CD14-positive monocyte (primary cell): ENCODE measurements at places on chromosomes 2 and 18. TPM values are rescaled to one million over a fixed set of nuclear protein-coding genes. Genes with fewer than 3 reads are reported as not detected.

DNA sequence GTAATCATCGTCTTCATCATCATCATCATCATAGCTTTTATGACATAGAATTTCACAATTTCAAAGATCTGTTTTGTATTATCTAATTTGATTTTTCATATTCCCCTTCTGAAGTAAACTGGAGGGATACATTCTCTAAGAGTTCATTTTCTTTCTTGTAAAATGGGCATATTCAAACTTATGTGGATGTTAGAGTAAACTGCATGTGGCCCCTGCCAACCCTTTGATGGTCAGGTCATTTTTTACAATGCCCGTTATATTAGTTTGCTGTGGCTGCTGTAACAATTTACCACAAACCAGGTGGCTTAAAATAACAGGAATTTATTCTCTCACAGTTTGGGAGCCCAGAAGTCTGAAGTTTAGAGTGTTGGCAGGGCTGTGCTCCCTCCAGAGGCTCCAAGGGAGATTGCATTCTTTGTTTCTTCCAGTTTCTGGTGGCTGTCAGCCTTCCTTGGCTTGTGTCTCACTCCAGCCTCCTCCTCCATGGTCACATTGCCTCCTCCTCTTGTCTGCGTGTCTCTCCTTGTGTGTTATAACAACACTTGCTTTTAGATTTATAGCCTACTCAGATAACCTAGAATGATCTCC lies 127.5 kb upstream of the MMADHC start:
- no peak overlapping the region for H3K4me3 ChIP-seq
- no peaks in the 10 kb centered on the region for H3K4me1 ChIP-seq
- no peak overlapping the region for H3K27ac ChIP-seq
- DNase-seq = no peak

Gene FBLN7
- polyA plus RNA-seq = not detected

Gene ADCYAP1
- polyA plus RNA-seq = not detected in 2 replicates

GRCh38 chr2:16626497-16626896 lies 39.1 kb downstream of the CYRIA start:
- DNase-seq = peak; percentile 87
- peak overlapping the region; percentile 91 for H3K27ac ChIP-seq
- H3K27me3 ChIP-seq = no peaks in the 10 kb centered on the region
- peak overlapping the region; percentile 53 for H3K4me3 ChIP-seq

DNA sequence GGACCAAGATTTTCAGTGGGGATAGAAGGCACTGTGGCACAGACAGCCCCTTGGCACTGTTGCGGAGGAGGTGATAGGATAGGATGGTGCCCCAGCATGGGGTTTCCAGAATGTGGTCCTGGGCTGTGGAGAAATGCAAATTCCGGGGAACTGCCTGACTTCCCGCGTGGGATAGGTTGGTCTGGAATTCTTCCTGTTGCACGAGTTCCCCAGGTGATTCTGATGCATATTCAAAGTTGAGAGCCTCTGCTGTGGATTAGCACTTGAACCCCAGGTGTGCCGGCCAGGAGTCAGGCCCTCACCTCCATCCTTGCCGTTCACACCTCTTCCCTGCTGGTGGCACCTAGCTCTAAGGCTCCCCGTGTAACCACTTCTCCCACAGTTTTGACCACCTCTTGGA lies 15.5 kb downstream of the NCK2 start:
- H3K4me1 ChIP-seq = peaks cover 22% of the 10 kb centered on the region
- no peaks in the 10 kb centered on the region for H3K36me3 ChIP-seq
- no peak overlapping the region for H3K27ac ChIP-seq
- no peak for DNase-seq
- H3K4me3 ChIP-seq = no peak overlapping the region

- peaks cover 21% of the 10 kb centered on the region for H3K4me1 ChIP-seq
- H3K27me3 ChIP-seq = no peaks in the 10 kb centered on the region
- H3K27ac ChIP-seq = no peak overlapping the region
Observed at GRCh38 chr18:63307551-63308200, 11.9 kb downstream of the BCL2 start.

DNA sequence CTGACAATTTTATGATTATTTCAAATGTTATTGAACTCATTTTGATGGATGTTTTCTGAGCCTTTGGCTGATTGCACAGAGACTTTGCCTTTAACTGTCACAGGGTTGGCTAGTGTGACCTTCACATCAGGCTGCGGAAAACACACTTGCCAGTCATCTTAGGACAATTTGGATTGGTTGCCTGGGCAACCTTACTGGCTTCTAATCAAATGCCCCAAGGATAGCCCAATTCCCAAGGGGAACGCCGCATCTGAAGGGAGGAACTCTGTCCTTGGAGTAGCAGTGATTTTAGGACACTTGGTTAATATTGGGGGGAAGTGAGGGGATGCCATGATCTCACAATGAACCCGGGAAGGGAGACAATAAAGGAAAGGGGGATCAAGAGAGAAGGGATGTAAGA lies 29.5 kb downstream of the OSBPL6 start:
- no peaks in the 10 kb centered on the region for H3K27me3 ChIP-seq
- no peaks in the 10 kb centered on the region for H3K4me1 ChIP-seq
- no peak overlapping the region for H3K27ac ChIP-seq
- no peak overlapping the region for H3K4me3 ChIP-seq

DNA sequence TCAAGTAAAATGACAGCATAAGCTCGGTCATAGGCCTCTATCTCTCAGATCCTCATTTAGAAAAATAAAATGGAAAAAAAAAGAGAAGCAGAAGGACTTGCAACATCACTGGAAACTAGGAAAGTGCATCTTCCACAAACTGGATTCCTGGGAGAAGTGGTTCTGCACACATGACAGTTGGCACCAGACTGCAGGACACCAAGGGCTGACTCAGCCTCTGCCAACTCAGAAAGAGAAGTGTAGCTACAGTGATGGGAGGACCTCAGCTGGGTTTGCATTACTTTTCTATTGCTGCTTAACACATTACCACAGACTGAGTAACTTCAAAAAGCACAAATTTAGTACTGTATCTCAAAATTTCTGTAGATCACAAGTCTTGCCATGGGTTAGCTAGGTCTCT lies 409.5 kb upstream of the GCFC2 start:
- H3K27ac ChIP-seq = no peak overlapping the region
- H3K4me1 ChIP-seq = no peaks in the 10 kb centered on the region
- no peak overlapping the region for H3K4me3 ChIP-seq
- no peaks in the 10 kb centered on the region for H3K27me3 ChIP-seq

Gene ICA1L
- polyA plus RNA-seq = 0.55 and 0.57 TPM in 2 replicates

- H3K4me1 ChIP-seq = peaks cover 39% of the 10 kb centered on the region
- no peaks in the 10 kb centered on the region for H3K36me3 ChIP-seq
- no peaks in the 10 kb centered on the region for H3K27me3 ChIP-seq
Observed at GRCh38 chr2:159613091-159613490, 3.3 kb downstream of the BAZ2B start.

DNA sequence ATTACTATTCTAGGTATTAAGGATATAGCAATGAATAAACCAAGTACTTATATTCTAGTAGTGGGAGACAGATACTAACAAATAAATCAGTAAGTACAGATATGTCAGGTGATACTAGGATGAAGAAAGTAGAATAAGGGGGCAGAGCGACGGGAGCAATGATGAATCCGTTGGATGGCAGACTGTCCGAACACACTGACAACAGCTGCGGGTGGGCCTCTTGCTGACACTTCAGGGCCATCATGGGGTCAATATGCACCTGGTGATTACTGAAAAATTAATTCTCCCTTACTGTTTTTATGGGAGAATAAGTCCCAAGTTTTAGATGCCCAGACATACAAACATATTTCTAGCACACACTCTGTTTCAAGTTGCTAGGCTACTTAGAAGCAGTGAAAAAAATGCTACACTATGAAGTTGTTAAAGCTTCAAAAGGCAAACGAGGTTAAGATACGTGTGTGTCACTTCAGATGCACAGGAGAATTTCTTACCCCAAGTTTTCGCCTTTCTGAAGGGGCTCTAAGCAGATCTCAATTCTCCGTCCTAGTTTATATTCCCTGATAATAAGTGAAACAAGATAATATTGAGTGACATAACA lies 78.7 kb downstream of the USP40 start:
- no peaks in the 10 kb centered on the region for H3K4me1 ChIP-seq
- H3K4me3 ChIP-seq = no peak overlapping the region
- no peaks in the 10 kb centered on the region for H3K27me3 ChIP-seq
- DNase-seq = no peak

Gene GCA
- 441 TPM for polyA plus RNA-seq

GRCh38 chr18:8584798-8585197 lies 24.4 kb upstream of the RAB12 start:
- H3K4me3 ChIP-seq = no peak overlapping the region
- H3K27ac ChIP-seq = no peak overlapping the region
- no peaks in the 10 kb centered on the region for H3K4me1 ChIP-seq
- no peaks in the 10 kb centered on the region for H3K27me3 ChIP-seq
- no peak for DNase-seq
- H3K36me3 ChIP-seq = no peaks in the 10 kb centered on the region

GRCh38 chr2:26284132-26284531 lies 39.4 kb downstream of the HADHB start:
- DNase-seq = no peak
- H3K36me3 ChIP-seq = peaks cover 89% of the 10 kb centered on the region
- H3K4me3 ChIP-seq = no peak overlapping the region
- no peaks in the 10 kb centered on the region for H3K27me3 ChIP-seq

DNA sequence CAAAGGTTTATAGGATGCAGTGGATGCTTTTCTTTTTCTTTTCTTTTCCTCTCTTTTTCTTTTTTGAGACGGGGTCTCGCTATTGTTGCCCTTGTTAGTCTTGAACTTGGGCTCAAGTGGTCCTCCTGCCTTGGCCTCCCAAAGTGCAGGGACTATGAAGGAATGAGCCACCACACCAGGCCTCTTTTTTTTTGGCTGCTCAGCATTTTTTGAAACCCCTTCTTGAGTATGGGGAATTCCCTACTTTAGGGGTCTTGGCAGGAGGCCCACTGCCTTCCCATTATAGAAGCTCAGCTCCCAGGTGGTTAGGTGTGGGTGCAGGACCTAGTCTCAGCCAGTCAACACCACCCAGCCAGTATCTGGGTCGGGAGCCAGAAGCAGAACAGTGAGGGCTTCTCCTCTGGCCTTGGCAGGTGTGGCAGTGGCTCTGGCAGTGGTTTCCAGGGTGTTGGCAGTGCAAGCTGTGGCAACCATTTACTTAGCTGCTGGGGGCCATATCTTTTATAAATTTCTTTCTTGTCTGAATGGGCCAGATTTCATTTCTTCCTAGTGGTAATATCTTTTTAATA lies 51.4 kb upstream of the ACYP2 start:
- H3K27ac ChIP-seq = no peak overlapping the region
- H3K36me3 ChIP-seq = no peaks in the 10 kb centered on the region
- no peaks in the 10 kb centered on the region for H3K27me3 ChIP-seq
- DNase-seq = no peak
- no peaks in the 10 kb centered on the region for H3K4me1 ChIP-seq

GRCh38 chr2:216710551-216711301 lies 15.4 kb upstream of the IGFBP5 start:
- H3K27me3 ChIP-seq = no peaks in the 10 kb centered on the region
- H3K27ac ChIP-seq = no peak overlapping the region
- no peaks in the 10 kb centered on the region for H3K4me1 ChIP-seq
- no peak overlapping the region for H3K4me3 ChIP-seq
- H3K36me3 ChIP-seq = no peaks in the 10 kb centered on the region

- H3K36me3 ChIP-seq = no peaks in the 10 kb centered on the region
- H3K4me3 ChIP-seq = peak overlapping the region; percentile 72
- H3K27ac ChIP-seq = no peak overlapping the region
Observed at GRCh38 chr2:204145791-204146190, 209.2 kb downstream of the ICOS start.

DNA sequence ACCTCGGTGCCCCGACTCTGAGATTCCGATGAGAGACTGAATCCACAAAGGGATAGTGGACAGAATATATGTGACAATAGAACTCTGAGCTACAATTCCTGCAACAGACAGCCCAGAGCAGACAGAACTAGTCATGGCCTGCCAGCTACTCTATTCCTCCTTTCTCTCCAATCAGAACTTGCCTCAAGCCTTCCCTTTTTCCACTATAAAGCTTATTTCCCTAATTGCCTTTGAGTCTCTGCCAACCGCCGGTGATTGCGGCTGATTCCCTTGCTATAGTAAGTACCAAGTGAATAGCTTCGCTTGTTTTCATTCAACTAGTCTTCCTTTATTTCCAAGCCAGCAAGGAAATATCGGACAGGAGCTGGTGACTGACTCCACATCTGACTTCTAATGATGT lies 96.8 kb downstream of the DSC3 start:
- no peak overlapping the region for H3K4me3 ChIP-seq
- no peaks in the 10 kb centered on the region for H3K4me1 ChIP-seq
- H3K36me3 ChIP-seq = no peaks in the 10 kb centered on the region

Gene TRAPPC8
- 16.2 TPM for polyA plus RNA-seq

DNA sequence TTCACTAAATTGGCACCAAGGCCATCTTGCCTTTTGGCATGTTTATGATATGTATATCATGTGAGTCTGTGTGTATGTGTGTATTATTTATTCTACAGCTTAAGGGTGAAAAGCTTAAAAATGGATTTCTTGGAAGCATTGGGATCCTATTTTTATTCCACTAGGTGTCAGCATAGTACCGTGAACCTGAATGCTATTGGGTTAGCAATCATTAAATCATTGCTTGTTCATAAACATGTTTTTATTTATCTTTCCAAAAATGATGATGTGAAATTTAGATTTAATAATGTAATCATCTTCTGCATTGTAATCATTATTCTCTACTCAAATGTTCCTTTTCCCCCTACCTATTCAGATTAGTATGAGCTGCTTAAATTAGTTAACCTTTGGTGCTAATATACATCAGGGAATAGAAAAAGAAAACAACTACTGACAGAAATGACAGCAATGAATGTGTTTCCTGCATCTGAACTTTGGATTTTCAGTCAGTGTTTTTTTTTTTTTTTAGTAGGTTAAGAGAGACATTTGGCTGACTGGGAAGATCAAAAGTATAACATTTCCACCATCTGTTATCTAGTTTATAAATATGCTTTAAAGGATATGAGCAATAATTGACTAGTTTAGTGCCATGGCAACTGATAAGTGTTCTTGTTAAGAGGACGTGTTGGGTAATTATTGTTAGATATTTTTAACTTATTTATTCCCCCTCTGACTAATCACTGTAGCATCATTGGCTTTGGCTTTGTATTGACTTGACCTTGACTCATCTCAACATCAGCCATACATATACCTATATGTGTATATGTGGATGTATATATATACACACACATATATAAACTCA lies 14.1 kb upstream of the ZSWIM2 start:
- no peaks in the 10 kb centered on the region for H3K27me3 ChIP-seq
- no peak overlapping the region for H3K27ac ChIP-seq
- H3K4me3 ChIP-seq = no peak overlapping the region
- DNase-seq = peak; percentile 6
- H3K4me1 ChIP-seq = no peaks in the 10 kb centered on the region

DNA sequence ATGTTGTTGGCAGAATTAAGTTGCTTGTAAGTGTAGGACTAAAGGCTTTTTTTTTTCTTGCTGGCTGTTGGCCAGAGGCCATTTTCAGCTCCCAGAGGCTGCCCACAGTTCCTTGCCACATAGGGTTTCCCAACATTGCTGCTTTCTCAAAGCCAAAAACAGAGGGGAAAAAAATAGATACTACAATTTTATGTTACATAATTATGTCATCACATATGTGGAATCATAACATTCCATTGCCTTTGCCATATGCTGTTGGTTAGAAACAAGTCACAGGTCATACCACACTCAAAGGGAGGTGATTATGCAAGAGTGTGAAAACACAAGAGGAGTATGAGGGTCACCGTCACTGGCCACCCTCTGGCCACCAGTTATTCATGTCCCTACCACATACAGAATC lies 154.5 kb downstream of the RTN4 start:
- H3K4me1 ChIP-seq = no peaks in the 10 kb centered on the region
- H3K4me3 ChIP-seq = no peak overlapping the region
- no peaks in the 10 kb centered on the region for H3K36me3 ChIP-seq
